Central memory CD8-positive, alpha-beta T cell (primary cell): ENCODE measurements at places on chromosomes 16 and 17.

DNA sequence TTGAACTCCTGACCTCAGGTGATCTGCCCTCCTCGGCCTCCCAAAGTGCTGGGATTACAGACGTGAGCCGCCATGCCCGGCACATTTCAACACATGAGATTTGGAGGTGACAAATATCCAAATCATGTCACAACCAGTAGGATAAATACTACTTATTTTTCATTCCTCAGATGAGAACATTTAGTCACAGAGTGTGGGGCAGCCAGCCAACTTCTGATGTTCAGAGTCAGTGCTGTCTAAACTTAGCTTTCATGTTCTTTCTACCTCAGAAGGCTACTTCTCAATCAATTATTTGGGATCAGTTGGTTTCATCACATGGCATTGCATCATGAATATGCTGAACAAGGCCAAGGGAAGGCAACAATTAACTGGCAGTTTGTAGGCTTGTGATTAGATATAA is 134.5 kb downstream of the CDH13 start:
- DNase-seq = no peak

DNA sequence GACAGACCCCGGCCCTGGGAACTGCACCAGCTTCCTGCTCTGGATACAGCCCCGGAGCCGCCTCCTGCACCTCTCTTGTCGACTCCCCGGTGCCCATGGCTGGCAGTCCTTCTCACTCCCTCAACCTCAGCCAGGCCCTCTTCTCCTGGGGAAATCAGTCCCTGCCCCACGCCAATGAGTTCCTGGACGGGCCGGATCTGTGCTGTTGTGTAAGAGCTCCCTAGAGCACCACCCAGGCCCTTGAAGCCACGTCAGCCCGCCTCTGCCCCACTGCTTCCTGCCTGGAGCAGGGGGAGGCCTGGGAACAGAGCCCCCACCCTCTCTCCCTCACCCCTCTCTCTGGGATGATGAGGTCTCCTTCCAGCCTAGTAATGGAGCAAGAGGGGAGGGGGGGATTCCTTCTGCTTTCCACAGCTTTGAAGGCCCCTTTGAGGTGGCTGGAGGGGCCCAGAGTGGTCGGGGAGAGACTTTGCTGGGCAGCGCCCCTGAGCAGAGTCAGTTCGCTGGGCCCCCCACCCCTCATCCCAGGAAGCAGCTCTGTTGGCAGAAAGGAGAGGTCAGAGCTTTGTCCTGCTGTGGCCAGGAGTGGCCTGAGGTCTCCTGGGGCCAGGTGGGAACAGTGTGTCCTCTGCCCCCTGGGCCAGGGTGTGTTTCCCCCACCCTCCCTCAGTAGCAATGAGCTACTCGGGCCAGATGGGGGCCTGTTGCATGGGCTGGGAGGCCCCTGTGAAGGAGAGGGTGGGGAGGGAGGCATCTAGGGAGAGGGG is 3.8 kb downstream of the PRR29 start:
- DNase-seq = no peak

DNA sequence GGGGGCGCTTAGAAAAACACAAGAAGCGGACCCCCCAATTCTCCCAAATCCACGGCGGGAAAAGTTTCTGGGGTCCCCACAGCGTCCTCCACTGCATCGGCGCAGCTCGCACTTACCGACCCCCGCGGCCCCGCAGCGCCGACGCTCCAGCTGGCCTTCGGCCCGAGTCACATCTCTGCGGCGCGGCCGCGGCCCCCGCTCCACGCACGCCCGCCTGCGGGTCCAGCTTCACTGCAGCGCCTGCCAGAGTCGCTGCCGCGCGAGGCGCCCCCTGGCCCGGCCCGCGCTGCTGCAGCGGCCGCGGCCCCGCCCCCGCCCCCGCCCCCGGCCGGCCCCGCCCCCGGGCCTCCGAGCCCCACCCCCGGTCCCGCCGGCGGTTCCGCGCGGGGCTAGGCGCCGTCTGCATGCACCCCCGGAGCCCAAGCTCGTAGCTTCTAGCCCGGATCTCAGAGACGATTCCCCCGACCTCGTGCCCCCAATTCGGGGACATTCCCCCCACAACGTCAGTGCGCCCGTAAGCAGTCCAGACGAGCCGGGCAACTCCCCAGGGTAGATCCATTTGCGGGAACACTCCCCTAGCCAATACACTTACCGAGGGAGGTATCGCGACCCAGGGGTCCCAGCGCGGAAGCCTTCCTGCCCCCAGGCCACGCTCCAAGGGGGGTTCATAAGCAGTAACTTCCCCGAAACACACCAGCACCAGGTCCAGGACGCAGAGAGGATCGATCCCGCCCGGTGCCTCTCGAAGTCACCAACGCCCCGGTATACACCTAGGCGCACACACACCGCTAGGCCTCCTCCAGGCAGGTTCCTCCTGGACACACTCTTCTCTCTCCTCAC is at the start of gene GPRC5B:
Gene GPRC5B (minus strand): TSS at position 238 of the 840 bp plus-strand sequence. CDS start 12,003 bp downstream, outside the sequence.
- DNase-seq = peak; percentile 11

DNA sequence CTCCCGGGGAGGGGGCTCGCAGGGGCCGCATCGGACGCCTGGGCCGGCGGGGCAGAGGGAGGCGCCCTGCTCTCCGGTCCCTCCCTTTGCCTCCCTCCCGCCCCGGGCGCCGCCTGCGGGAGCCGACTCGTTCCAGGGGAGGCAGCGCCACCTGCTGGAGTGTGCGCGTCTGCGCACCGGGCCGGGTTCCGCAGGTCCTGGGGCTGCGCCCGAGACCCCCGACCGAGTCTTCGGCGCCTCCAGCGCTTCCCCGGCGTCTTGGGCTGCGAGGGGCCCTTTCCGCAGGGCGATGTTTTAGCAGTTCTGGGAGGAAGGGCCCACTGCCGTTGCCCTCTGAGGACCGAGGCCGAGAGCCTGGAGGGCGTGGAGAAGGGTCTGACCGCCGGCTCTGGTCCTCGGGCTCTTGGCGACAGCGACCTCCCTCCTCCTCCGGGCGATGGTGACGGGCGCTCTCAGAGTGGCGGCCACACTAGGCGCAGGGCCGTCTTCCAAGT is 106.3 kb downstream of the SEC14L1 start:
- peak; percentile 66 for DNase-seq

- no peak for DNase-seq
Measured at GRCh38 chr16:23055481-23055880, 93.8 kb downstream of the USP31 start.

- no peak for DNase-seq
Measured at GRCh38 chr17:60086818-60087591, 8.3 kb upstream of the HEATR6 start.

DNA sequence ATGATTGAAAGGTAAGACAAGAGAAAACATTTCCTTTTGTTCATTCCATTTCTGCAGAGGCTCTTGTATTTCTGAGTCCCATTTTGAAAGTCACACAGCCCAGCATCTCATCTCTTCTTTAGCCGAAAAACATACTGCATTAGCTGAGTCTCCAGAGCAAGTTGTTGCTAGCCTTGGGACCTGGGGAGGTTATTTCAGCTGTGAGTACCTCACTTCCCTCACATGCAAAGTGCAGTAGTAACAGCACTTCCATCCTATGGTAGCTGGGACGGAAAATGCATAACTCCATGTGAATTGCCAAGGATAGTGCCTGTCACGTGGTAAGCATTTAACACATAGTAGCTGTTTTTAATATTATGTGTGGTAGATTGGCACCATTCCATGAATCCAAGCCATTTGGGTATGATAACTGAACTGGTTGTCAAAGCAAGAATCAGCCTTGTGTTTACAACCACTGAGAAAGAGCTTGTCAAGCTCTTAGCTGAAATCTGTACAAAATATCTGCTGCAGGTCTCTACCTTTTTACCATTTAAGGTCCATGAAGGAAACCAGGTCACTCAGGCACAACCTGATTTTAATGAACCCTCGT is 345.7 kb downstream of the CDH13 start:
- DNase-seq = no peak

- DNase-seq = no peak
Measured at GRCh38 chr17:56681561-56682266, 88.2 kb downstream of the NOG start.

- no peak for DNase-seq
Measured at GRCh38 chr16:72999541-73000019, 48.3 kb downstream of the ZFHX3 start.

DNA sequence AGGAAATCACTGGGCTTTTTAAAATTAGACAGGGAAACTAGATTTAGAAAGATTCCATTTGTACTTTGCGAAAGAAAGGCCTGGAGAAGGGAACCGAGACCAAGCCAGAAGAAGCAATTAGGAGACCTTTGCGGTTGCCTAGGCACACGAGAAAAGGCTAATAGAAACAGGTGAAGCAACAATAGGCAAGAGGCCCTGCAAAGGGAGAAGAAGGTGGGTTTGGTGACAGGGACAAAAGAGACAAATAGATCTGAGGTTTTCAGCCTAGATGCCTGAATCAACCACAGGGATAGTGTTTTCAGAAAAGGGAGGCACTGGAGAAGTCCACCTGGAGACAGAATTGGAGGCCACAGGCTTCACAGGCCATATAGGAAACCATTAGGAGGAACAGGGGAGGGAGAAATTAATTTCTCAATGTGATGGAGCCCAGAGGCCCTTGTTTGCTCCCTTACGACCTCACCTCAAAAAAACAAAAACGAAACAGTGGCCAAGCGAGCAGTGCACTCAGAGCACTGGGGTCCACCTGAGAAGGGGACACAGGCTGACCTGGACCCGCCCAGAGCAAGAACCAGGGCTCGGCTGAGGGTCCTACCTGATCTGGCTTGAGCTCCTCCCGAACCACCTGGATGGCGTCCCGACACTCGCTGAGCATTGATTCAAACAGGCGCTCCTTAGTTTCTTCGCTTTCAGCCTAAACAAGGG is 22.3 kb downstream of the SRP68 start:
- DNase-seq = no peak

DNA sequence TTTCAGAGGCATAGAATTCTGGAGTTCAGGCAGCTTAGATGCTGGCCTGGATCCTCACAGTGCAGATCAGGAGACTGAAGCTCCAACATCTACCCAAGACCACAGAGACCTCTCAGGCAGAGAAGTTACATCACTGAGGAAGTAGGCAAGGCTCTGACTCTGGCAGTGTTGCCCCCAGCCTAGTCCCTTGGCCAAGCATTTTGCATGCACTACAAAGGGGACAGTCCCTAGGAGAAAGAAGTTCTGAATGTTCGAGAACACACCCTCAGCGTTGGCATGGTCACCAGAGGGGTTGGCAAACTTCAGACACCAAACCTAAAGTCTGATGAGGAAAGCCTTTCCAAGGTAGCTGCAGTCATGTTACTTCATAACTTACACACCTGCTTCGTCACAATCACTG is 2.5 kb downstream of the RANBP10 start:
- no peak for DNase-seq

GRCh38 chr17:18324140-18325050 is 9.3 kb downstream of the SMCR8 start:
- DNase-seq = no peak

GRCh38 chr16:65414284-65414984 is 292.6 kb upstream of the CDH11 start:
- no peak for DNase-seq

GRCh38 chr16:86562356-86562755 is 4.3 kb upstream of the FOXC2 start:
- no peak for DNase-seq

DNA sequence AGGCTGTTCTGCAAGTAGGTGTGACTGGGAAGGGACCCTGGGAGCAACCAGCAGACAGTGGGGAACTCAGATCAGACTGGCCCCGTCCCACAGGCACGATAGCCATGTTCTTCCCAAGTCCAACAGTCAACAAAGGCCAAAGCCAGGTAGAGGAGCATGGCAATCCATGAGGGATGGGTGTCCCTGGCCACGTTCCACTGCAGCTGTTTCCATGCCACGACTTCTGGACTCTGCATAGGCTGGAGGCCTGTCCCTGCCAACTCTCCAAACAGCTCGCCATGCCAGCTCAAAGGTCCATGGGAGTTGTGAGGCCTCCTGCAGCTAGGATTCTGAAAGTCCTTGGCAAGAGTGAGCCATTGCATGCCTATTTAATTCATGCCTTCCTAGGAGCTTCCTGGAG is 459.8 kb downstream of the CDH8 start:
- DNase-seq = no peak

GRCh38 chr16:80804056-80804525 is 307 bp downstream of the CDYL2 start:
- peak; percentile 32 for DNase-seq

- no peak for DNase-seq
Measured at GRCh38 chr16:57690782-57691471, 3.7 kb upstream of the DRC7 start.

DNA sequence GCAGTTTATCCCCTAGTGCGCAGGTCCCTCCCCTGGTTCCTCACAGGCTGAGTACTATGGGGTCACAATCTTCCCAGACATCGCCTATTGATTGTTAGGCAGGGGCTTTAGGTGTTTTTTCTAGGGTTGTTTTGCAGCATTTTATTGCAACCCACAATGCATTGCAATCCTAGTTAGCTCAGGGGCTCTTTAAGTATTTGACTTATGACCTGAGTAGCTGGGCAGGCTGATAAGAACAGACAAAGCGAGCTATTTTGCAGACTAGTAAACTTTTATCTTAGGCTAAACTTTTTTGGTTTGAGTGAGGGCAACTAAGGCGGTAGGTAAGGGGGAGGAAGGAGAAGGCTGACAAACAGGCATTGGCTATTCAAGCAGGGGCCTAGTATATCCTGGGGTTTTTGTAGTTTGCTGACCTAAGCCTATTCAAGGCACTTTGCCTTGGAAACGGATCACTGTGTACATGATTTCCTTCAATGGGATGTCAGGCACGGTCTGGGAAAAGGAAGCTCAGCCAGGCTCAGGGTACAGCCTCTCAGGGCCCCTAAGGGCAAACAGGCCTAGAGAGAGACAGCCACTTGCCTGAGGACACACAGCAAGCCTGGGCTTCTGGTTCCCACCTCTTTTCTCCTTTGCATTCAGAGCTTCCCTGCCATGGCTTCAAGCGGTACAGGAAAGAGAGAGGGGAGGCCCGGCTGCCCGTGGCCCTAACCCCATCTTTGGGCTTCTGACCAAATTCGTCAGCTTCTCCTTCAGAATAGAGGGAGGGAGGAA is 6.4 kb downstream of the DRC7 start:
- no peak for DNase-seq

- DNase-seq = no peak
Measured at GRCh38 chr17:59415397-59415796, 83.9 kb downstream of the YPEL2 start.
